Pancreas (tissue), 10 donors: ENCODE measurements at places on chromosomes 11 and 22. TPM values are rescaled to one million over a fixed set of nuclear protein-coding genes. Genes with fewer than 3 reads are reported as not detected.
A peak's percentile ranks its signal among the peaks of the same experiment; 100 is the strongest.

DNA sequence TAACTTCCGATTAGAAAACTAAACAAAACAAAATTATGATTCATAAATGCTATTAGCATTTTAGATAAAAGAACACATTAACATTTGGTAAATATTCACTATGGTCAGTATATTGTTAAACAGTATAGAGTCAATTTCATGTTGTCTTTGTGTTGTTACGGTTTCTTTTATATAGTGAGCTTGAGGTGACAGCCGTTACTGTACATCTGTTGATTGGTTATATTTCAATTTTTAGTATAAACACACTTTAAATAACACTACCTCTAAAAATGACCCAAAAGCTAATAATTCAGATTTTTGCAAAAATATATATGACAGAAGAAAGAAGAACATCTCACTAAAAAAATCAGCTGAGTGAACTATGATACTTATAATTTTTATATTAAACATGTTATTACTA, 249.0 kb upstream of the LUZP2 start:
- no peak for DNase-seq

GRCh38 chr22:42544686-42545085, 9.1 kb upstream of the SERHL2 start:
- no peak for DNase-seq

GRCh38 chr11:43842021-43842420, 38.6 kb upstream of the ALKBH3 start:
- no peak for DNase-seq

GRCh38 chr11:6703247-6704063, 20.3 kb upstream of the MRPL17 start:
- peak; percentile 64 for DNase-seq

The CRYBB3 gene
- 0.31 TPM for total RNA-seq

- DNase-seq, result no peak
These were observed 11.0 kb downstream of the CHST1 start for GRCh38 chr11:45654231-45655011.

GRCh38 chr22:50583294-50583861, 729 bp upstream of the CHKB start:
- no peak for DNase-seq

DNA sequence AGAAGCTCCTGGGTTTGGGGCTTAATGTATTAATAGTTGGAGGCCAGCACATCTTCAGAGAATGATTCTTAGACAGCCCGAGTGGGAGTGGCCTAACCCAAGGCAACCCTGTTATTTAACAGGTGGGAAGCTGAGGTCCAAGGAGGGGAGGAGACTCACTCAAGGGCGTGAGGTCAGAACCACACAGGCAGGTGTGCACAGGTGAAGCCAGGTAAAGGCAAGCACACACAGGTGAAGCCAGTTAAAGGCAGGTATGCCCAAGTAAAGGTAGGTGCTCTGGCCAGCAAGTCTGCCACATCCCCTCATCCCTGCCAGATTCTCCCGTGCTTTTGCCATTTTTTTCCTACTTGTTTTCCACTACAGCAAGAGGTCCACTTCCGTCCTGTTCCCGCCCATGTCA, 2.9 kb upstream of the SHANK2 start:
- DNase-seq, result no peak

DNA sequence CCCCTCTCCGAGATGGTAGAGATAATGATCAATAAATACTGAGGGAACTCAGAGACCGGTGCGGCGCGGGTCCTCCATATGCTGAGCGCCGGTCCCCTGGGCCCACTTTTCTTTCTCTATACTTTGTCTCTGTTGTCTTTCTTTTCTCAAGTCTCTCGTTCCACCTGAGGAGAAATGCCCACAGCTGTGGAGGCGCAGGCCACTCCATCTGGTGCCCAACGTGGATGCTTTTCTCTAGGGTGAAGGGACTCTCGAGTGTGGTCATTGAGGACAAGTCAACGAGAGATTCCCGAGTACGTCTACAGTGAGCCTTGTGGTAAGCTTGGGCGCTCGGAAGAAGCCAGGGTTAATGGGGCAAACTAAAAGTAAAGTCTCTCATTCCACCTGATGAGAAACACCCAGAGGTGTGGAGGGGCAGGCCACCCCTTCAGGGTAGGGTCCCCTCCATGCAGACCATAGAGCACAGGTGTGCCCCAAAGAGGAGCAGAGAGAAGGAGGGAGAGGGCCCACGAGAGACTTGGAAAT, 43.2 kb downstream of the IGLL1 start:
- no peak for DNase-seq

The TRPM5 gene
- 0.88 TPM for total RNA-seq

DNA sequence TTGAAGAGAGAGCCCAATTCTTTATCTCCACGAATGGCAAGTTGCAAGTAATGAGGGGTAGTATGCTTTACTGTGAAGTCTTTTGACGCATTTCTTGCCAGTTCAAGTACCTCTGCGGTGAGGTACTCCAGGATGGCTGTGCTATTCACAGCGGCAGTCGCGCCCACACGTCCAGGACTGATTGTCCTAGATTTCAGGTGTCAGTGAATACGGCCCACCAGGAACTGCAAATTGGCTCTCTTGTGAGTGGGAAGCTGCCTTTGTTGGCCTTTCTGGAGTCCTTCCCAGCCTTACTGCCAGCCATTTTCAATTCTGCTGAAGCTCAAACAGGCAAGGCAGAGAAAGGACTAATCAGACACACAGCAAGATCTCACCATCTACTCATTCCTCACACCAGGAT, 8.5 kb downstream of the PPFIA1 start:
- DNase-seq, result no peak

GRCh38 chr22:37404091-37404490, 23.2 kb downstream of the ELFN2 start:
- no peak for DNase-seq

GRCh38 chr22:32545801-32546200, 71.2 kb downstream of the FBXO7 start:
- no peak for DNase-seq

GRCh38 chr11:13009921-13010748, 1.0 kb downstream of the RASSF10 start:
- peak; percentile 51 for DNase-seq

DNA sequence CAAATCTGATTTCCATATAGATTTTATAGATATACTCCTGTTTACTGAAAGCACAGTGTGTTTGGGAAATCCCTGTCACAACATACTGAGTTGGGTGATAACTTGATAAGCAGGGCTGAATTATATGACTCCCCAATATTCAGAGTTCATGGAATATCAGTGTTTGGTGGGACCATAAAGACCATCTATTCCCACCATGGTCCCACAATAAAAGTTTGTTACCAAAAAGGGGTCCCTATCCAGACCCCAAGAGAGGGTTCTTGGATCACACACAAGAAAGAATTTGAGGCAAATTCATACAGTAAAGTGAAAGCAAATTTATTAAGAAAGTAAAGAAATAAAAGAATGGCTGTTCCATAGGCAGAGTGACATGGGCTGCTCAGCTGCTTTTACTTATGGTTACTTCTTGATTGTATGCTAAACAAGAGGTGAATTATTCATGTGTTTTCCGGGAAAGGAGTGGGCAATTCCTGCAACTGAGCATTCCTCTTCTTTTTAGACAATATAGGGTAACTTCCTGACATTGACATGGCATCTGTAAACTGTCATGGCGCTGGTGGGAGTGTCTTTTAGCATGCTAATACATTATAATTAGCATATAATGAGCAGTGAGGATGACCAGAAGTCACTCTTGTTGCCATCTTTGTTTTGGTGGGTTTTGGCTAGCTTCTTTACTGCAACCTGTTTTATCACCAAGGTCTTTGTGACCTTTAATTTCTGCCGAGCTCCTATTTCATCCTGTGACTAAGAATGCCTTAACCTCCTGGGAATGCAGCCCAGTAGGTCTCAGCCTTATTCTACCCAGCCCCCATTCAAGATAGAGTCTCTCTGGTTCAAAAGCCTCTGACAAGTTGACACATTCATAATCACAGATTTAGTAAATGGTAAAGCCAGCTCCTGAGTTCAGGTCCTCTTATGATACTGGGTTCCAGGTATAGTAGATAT, 240.6 kb upstream of the PDGFD start:
- DNase-seq, result no peak

GRCh38 chr11:62169935-62170334, 20.1 kb upstream of the SCGB1D1 start:
- DNase-seq, result no peak

DNA sequence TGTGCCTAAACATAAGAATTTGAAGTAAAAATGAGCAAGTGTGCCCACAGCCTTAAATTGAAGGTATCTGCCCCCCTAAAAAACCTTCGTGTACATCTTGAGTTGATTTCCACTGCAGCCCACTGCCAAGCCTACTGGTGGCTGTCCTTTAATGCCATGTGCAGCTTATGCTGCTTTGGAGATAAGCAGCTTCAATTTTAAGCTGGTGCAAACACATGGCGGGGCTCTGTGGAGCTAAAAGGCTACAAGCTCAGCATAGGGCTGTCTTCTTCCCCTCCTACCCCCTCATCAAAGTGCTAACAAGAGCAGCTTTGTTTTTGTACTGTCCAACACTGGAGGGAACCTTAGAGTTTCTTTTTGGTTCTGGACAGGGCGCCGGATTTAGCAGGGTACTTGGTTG, 128.5 kb upstream of the LMO1 start:
- no peak for DNase-seq

- no peak for DNase-seq
These were observed 61.3 kb downstream of the MYH9 start for GRCh38 chr22:36326178-36327161.

DNA sequence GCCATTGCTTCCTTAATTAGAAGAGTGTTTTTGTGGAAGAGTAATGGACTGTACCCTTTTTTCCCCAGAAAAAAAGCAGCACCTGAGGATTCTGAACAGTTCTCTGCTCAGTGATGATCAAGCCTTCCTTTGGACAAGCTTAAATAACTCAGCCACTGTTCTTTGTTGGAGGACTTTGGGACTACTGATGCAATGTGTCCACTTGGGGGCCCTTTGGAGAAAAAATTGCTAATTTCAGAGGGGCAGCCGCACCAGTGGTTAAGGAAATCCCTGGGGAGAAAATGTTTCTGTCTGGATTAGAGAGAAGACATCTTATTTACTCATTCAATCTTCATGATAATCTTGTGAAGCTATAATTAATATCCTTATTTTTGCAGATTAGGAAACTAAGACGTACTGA, 5.3 kb upstream of the KMT2A start:
- DNase-seq, result no peak

GRCh38 chr22:17639247-17639741, 737 bp downstream of the BCL2L13 start:
- no peak for DNase-seq

The APOL6 gene
- 2.5 TPM for total RNA-seq

GRCh38 chr11:65378208-65378927, 4.1 kb downstream of the SLC25A45 start:
- no peak for DNase-seq

DNA sequence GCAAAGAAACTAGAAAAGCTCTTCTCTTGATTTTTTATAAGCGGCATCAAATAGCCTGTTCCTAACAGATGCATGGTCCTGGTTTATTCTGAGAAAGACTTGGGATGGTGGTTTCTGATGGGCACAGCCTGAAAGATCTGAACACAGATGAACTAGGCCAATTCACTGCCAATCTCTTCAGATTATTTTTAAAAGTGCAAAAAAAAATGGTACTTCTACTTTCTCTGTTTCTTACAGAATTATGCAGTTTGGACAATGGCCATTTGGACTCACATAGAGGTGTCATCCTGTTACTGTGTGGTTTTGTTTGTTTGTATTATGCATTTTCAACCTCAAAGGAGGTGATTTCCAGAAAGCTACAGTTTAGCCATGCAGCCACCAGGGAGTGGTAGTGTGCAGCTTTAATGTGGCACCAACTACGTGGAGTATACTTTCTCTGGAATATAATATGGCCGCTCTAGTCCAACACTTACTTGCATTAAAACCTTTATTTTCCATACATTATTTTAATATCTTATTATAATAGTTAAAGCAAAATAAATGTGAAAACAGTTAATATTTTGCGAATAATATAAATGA, 469.8 kb upstream of the KIRREL3 start:
- no peak for DNase-seq

The C22orf15 gene
- not detected for total RNA-seq

The GPR152 gene
- not detected for total RNA-seq

DNA sequence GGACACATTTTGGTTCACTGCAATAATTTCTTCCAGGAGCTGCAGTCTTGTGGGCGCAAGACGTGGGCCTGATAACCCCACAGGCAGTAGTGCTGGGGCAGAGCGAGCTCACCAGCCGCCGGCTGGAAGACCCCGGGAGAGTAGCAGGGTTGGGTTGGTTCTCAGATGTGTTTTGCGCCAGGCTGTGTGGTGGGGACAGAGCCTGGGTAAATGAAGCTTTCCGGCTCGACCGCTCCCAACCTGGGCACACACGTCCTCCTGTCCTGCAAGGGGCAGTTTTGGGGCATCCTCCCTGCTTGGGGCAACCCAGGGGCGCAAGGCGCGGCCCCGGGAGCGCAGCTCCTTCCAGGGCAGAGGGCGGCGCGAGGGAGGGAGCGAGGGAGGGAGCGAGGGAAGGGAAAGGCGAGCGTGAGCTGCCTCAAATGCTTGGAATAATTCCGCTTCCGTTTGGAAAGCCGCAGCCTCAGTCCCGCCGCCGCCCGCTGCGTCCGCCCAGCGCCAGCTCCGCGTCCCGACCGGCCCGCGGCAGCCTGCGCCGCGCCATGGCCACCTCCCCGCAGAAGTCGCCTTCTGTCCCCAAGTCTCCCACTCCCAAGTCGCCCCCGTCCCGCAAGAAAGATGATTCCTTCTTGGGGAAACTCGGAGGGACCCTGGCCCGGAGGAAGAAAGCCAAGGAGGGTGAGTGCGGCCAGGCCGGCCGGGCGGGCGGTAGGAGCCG, at the start of gene PARVA:
PARVA (plus strand) TSS at position 466 of the 718 bp plus-strand sequence; CDS start at position 543, 77 bp downstream.
- peak; percentile 75 for DNase-seq

DNA sequence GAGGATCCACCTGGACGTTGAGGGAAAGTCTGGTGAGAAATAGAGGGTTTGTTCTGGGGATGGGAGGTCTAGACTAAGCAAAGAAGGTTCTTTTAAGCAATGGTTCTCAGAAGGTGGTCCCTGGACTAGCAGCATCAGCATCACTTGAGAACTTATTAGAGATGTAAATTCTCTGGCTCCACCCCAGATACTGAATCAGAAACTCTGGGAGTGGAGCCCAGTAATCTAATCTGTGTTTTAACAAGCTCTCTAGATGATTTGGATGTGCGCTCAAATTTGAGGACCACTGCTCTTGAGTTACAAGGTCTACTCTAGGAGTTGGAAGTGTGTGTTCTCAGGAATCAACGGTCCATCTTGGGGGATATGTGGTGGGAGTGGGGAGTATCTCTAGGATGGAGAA, 3.3 kb upstream of the ABCG4 start:
- no peak for DNase-seq
